Erythroblast (primary cell): ENCODE measurements at places on chromosomes 11 and 22.

GRCh38 chr22:43446916-43447315, 35.1 kb downstream of the MPPED1 start:
- no peak for DNase-seq

DNA sequence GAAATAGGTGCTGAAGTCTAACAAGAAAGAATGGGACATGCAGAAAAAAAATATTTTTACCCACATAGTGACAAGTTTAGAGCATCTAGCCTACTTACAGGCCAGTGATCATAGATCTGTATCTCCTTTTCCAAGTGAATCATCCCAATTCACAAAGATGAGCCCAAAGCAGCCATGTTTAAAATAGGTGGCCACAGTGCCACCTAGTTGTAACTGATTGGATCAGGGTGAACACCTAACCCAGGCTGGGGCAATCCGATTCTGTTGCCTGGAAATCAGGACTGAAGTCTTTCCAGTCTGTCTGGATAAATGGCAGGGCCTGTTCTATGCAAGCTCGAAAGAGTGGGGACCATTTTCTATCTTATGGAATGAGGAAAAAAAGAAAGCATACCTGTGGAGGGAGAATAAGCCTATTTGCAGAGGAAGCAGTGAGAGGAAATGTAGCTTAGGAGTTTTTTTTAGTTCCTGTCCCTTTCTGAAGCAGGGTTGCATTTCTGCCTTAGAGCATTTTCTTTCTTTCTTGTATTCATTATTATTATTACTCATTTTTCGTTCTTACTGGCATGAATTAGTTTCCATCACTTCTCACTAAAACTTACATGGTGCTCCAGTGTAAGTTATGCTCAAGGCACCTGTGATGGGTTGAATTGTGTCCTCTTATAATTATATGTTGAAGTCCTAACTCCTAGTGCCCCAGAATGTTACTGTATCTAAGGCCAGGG, 113.2 kb upstream of the RAG2 start:
- DNase-seq: no peak

GRCh38 chr11:58125469-58125868, at the start of gene OR9I1:
OR9I1 (minus strand) TSS chr11:58125530; CDS start chr11:58119444, 6,086 bp downstream.
- DNase-seq: no peak

DNA sequence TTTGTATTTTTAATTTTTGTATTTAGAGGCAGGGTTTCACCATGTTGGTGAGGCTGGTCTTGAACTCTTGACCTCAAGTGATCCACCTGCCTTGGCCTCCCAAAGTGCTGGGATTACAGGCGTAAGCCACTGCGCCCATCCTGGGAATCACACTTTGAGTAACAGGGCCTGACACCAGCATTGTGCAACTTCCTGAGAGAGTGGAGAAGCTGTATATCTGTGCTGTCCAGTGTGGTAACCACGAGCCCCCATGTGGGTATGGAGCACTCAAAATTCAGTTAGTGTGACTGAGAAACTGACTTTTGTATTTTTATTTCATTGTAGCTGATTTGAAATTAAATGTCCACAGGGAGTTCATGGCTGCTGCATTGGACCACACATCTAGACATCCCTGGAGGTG, 36.2 kb downstream of the MPPED1 start:
- no peak for DNase-seq

DNA sequence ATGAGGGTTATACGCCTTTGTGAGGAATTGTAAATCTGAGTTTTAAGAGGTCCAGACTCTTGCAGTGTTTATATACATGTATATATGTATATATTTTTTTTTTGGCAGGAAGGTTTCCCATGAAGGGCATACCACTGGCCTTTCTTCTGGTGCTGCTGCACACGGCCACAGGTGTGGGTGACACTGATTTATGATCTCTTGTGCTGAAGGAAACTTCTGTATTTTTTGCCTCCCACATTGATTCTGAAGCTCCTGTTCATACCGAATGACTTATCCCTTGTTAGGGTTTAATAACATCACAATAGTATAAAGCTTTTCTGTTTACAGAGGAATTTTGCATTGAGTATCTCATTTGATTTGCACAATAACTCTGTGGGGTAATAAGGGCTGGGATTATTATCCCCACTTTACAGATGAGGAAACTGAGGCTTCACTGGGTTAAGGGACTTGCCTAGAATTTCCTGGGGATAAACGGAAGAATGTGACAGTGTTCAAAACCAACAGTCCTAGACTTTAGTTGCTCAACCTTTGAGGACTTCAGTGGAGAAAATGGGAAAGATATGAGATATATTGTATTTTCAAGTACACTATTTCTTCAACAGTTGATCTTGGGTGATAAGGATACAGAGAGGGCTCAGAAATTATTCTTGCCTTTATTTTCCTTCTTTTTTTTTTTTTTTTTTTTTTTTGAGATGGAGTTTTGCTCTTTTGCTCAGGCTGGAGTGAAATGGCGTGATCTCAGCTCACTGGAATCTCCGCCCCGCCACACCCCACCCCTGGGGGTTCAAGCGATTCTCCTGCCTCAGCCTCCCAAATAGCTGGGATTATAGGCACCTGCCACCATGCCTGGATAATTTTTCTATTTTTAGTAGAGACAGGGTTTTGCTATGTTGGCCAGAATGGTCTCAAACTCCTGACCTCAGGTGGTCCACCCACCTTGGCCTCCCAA, 70.1 kb downstream of the MICAL2 start:
- no peak for DNase-seq
